Left lung (tissue), 14 donors: ENCODE measurements at places on chromosomes 12 and 14.

DNA sequence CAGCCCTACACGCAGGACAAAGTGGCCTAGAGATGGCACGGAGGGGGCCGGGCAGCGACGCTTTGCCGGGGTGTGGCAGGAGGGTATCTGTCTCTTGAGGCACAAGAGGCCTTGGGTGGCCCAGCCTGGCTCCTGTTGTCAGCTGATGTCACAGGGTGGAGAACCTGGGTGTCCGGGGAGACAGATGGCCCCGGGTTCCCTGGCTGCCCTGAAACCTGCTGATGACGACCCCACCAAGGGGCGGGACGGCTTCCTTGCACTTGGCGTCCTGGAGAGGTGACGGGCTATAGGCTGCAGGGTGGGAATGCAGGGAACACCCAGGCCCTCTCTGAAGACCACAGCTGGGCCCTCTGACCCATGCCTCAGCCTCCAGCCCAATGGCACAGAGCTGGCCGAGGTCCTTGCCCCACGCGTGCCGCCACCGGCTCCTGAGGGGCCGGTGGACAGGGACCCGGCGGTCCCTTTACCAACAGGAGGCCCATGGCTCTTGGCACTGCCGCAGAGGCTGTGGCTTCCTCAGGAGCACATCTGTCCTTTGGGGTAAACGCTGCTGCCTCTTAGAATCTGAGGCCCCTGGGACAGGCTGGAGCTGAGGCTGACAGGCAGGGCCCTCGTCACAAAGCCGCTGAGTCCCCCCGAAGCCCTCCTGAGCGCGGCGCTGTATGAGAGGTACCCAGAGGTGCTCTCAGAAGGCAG, 16.4 kb downstream of the TRMT61A start:
- peak; percentile 69 for DNase-seq

GRCh38 chr14:83960832-83961512, 1569.0 kb upstream of the FLRT2 start:
- no peak for DNase-seq

DNA sequence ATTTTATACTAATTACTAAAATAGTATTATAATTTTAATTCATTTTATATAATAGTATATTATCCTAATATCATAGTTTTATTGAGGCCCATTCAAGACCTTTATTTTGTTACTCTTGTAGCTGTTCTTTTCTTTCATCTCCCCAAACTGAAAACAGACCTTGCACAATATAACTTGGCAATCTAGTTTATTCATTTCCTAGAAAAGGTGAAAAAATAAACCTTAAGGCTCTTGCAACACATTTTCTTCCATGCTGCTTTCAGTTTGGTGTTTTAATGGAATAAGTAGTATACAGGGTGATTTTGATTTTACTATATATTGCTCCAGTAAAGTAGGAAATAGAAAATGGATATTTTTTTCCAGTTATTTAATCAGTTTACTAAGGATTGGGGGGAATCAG, 174.0 kb downstream of the SLC2A13 start:
- DNase-seq = no peak

DNA sequence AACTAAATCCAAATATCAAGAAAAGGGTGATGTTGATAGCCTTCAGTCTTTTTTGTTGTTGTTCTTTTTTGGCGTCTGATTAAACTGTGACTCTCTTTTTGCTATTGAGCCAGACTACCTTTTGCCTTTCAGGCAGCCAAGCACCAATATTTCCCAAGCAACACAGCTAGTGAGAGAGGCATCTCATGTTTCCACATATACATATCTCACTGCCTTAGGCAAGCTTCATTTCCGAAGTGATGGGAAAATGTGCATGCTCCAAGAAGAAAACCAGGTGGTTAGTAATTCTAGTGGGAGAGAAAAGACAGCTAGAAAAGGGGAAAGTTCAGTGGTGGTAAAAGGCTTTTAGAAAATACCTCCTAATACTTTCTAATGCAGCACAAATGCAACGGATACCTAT, 277.7 kb downstream of the TMTC2 start:
- no peak for DNase-seq

- peak; percentile 81 for DNase-seq
These were observed 17.4 kb downstream of the FOXN4 start for GRCh38 chr12:109291521-109292341.

GRCh38 chr14:95490727-95491451, 25.6 kb downstream of the SYNE3 start:
- DNase-seq = no peak

DNA sequence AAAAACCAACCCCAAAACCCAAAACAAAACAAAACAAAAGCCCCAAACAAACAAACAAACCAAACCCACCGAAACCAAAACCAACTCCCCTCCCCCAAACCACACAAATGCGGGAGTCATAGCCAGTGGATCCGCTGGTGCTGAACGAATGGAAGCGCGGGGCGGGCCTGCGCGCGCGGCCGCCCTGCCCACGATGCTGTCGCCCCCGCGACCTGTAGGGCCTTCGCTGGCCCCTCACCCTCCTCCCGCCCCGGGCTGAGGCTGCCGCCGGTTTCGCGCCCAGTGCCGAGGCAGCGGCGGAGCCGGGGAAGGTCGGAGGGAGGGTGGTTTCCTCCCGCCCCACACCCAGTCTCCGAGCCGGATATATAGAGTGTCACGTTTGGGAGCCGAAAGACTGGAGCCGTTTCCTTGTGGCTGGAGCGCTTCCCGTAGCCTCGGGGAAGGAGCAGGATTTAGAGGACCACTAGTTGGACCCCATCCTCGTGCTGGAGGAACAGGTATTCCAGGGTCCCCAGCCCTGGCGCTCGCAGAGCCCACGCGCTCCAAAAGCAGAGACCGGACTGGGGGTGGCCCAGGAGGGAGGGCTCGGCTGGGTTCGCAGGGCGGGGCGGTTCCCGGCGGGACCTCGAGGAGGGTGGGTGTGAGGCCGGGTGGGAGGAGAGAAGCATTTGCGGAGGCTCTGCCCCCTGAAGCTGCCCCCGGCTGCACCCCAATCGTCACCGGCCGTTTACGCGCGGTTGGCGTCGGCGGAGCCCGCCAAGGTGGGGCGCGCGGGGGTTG, at the start of gene FAR2:
FAR2 (plus strand) TSS at position 368 of the 780 bp plus-strand sequence. CDS start 121,172 bp downstream, outside the sequence.
- peak; percentile 90 for DNase-seq

GRCh38 chr14:78885884-78886283, 715.7 kb downstream of the NRXN3 start:
- no peak for DNase-seq

GRCh38 chr12:43694879-43695278, 63.7 kb downstream of the PUS7L start:
- no peak for DNase-seq

DNA sequence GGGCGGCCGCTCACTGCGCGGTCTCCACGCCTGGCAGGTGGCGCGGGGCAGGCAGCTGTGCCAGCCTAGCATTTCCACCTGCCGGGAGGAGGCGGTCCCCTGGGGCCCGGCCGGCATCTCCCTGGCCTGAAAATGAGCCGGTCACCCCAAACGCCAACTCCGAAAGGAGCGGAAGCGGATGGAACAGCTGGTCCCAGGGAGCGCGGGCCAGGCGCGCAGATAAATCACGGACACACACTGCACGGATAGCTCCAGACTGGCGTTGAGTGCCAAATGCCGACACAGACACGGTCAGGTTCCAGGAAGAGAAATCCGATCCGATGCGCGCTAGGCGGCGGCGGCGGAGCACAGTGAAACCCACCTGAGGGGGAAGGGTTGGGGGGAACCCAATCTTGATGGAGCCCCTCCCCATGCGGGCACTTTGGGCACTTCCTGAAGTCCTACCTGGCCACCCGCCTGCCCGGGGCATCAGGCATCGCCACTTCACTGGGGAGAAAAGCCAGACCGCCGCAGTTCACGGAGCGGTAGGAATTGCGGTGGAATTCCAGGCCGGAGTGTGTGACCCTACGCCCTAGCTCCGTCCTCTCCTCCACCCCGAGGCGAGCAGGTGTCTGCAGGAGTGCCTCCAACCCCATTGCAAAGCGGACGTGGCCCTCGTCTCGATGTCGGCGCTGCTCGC, 624 bp upstream of the PLEKHD1 start:
- DNase-seq = peak; percentile 26

DNA sequence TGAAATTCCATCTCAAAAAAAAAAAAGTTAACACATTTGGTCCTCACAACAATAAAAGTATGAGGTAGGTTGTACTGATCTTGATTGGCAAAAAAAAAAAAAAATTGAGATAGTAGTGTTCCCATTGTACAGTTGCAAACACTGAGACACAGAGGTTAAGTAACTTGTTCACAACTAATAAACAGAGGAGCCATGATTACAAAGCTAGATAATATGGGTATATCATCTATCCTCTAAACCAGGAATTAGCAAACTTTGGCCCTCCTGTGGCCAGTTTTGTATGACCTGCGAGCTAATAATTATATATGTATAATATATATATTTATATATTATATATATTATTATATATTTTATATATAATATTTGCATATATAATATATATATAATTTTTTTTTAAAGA, 2.3 kb upstream of the PSME1 start:
- DNase-seq = no peak

GRCh38 chr12:95218150-95219133, 835 bp downstream of the VEZT start:
- peak; percentile 66 for DNase-seq

DNA sequence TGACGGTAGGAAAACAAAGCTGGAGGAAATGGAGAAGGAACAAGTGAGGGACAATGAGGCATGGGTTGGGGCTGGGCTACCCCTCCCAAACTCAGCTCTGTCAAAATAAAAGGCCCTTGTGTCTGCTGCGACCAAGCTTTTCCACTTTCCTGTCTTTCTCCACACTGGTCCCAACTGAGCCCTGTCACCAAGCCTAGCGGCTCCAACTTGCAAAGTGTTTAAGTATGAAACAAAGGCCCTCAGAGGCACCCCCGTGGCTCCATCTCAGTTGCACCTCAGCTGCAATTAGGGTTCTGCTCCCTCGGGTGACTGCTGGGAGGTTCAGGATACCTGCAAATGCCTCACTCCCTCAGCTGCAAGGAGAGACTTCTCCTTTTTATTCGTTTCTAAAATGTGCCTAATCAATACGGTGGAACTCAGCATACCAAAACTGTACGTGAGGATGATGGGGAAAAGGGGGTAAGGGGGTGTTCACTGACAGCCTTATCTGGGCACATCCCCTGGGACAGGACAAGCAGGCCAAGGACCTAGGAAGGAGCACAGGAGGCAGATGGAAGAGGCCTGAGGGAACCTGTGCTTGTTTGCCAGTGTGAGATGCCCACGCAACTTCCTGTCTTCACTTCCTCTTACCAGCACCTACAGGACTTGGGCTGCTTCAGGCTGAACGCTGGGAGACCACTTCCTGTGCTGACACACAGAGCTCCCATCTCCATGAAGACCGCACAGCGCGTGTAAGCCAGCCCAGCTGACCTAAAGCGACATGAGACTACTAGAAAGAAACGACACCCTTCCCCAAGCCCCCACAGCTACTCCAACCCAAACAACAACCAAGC, 8.9 kb downstream of the VAMP1 start:
- DNase-seq = peak; percentile 32

- no peak for DNase-seq
These were observed 334.2 kb downstream of the ATXN7L3B start for GRCh38 chr12:74871817-74872216.

DNA sequence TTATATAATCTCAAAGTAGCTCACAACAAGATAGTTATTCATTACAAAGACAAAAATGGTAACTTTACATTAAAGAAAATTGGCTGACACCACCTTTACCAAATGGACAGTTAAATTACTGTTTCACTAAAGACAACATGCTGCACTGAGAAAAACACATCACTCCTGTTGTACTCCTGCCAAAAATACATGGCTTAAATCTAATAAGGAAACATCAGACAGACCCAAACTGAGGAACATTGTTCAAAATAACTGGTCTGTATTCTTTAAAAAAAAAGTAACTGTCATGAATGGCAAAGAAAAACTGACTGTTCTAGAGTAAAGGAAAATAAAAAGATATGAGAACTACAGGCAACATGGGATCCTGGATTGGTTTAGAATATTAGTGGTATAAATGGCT, 151.3 kb upstream of the DCN start:
- no peak for DNase-seq

GRCh38 chr12:12180575-12180974, 86.3 kb downstream of the LRP6 start:
- DNase-seq = no peak

DNA sequence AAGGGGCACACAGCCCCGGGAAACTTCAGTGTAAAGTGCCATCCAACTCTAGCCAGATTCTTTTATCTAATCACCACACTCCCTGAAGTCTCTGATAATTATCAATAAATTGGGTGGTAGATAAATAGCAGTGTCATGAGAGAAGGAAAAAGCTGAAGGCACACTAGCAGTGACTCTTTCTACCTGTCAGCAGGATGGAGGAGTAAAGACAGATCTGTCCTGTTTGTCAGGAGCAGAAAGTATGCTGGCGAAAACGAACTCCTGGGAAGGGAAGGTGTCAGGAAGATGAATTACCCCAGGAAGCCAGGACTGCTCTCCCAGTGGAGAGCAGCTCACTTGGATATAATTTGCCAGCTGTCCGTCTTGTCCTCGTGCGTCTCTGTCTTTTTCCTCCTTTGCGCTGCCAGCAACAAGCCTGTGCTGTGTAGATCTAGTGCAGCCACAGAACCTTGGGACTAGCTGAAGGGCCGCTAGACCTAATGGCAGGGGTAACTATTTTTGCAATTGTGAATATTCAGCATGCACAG, 981.9 kb downstream of the DIO2 start:
- DNase-seq = no peak

- no peak for DNase-seq
These were observed 3.0 kb downstream of the KIF5A start for GRCh38 chr12:57552835-57553313.

DNA sequence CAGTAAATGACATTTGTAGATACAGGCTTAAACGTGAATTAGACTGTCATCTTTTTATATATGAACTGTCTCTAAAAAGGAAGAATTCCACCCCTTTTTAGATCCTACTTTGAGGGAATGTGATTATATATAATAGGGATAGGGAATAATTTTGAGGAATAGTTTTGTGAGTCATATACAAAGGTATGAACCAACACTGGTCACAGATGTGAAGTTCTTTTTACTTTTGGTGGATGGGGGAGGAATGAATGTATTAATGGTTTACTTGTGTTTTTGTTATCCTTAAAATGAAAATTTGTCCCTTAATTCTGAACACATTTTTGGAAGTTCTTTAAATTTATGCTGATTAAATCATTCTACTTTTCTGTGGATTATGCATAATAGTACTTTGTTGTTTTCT, 30.4 kb downstream of the FRS2 start:
- DNase-seq = no peak

DNA sequence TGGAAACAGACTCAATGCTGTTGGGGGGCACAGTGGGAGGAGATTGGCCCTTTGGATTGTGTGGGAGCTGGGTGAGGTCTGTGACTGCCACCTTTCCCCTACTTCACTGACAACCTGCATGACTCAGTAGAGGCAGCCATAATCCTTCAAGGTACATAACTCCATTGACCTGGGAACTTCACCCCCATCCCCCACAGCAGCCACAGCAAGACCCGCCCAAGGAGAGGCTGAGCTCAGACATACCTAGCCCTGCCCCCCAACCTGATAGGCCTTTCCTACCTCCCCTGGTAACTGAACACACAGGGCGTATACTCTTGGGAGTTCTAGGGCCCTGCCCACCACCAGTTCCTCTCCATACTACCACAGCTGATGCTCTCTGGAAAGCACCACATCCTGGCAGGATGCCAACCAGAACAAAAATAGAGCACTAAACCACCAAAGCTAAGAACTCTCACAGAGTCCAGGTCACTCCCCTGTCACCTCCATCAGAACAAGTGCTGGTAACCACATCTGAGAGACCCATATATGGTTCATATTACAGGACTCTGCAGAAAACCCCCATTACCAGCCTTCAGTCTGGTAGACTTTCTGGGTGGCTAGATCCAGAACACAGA, 703.9 kb downstream of the FSCB start:
- DNase-seq = no peak

- no peak for DNase-seq
These were observed 6.9 kb downstream of the C12orf75 start for GRCh38 chr12:105337391-105337790.
